ENCODE measurements at places on chromosomes 13 and 19. TPM values are rescaled to one million over a fixed set of nuclear protein-coding genes. Genes with fewer than 3 reads are reported as not detected.

The LILRB1 gene
- not detected for total RNA-seq

The NLRP9 gene
- total RNA-seq = not detected

The SIGLEC14 gene
- total RNA-seq = not detected

The RHPN2 gene
- 4.4 TPM for total RNA-seq

The ZNF835 gene
- total RNA-seq = 0.64 TPM

The PLK5 gene
- not detected for total RNA-seq

The CILP2 gene
- total RNA-seq = 6.0 TPM

The JAK3 gene
- 9.9 TPM for total RNA-seq

The GIPC3 gene
- total RNA-seq = 0.13 TPM

The ZNF763 gene
- 0.13 TPM for total RNA-seq

The MKNK2 gene
- total RNA-seq = 68.7 TPM

The GPR108 gene
- 36.1 TPM for total RNA-seq

The SIGLEC8 gene
- total RNA-seq = not detected

The HCST gene
- total RNA-seq = not detected

The LDLR gene
- 185 TPM for total RNA-seq

The MCF2L gene
- total RNA-seq = 0.80 TPM

The CA11 gene
- total RNA-seq = 4.6 TPM

The SELENOV gene
- not detected for total RNA-seq

The PALM3 gene
- total RNA-seq = 0.39 TPM

Measured in epithelial cell of alveolus of lung (primary cell).